ENCODE measurements at places on chromosomes 3 and 15.

GRCh38 chr3:34948517-34948916 is 690.8 kb upstream of the ARPP21 start:
- no peak for DNase-seq

DNA sequence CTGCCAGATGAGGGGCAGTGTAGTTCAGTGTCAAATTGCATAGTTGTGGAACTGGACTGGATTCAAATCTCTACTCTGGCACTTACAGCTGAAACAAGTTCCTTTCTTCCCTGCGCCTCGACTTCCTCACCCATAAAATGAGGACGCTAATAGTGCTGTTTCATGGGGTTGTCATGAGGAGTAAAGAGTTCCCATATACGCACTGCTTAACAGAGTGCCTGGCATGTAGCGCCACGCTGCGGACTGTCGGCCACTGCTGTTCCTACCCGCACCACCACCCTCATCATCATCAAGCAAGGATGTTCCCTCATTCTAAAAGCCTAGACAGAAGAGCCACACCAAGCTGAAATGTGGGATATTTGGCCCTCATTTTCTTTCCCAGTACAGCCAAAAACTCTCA is 91.9 kb downstream of the CHDH start:
- no peak for DNase-seq

DNA sequence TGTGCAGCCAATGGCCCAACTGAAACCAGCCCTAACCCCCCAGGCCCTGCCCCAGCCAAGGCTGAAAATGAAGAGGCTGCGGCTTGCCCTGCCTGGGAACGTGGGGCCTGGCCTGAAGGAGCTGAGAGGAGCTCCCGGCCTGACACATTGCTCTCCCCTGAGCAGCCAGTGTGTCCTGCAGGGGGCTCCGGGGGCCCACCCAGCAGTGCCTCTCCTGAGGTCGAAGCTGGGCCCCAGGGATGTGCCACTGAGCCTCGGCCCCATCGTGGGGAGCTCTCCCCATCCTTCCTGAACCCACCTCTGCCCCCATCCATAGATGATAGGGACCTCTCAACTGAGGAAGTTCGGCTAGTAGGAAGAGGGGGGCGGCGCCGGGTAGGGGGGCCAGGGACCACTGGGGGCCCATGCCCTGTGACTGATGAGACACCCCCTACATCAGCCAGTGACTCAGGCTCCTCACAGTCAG is 11.2 kb downstream of the MAP1A start:
- DNase-seq = no peak

DNA sequence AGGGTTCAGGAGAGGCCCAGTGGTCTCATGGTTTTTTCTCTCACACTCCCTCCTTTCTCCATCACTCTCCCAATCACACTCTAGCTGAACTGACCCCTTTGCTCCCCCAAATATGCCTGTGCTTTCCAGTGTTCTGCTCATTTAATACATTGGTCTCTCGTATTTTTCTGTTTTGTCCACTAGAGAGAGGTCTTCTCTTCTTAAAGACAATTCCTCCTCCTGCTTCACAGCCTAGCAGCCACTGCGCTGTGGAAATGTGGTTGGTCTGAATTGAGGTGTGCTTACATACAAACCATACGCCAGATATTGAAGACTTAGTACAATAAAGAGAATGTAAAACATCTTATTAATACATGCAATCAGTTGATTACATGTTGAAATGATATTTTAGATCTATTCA is 60.6 kb upstream of the XCR1 start:
- no peak for DNase-seq

GRCh38 chr3:66224220-66224619 is 3.4 kb downstream of the SLC25A26 start:
- no peak for DNase-seq

DNA sequence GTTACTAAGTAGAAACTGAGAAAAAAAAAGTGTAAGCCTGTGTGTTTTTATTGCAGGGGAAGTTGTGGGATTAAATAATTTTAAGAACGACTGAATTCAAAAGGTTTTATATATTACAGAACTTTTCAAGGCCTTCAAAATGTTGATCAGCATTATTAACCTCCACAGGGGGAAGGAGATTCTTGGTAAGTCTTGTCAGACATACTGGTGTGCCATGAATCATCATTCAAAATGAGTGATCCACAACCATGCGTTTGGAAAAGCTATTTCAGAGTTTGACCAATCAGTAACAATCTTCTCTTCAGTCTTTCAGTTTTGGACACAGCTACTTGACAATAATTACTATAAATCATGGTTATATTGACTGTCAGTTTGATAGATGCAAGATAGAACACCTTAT is 70.2 kb downstream of the ADAMTS9 start:
- DNase-seq = no peak

DNA sequence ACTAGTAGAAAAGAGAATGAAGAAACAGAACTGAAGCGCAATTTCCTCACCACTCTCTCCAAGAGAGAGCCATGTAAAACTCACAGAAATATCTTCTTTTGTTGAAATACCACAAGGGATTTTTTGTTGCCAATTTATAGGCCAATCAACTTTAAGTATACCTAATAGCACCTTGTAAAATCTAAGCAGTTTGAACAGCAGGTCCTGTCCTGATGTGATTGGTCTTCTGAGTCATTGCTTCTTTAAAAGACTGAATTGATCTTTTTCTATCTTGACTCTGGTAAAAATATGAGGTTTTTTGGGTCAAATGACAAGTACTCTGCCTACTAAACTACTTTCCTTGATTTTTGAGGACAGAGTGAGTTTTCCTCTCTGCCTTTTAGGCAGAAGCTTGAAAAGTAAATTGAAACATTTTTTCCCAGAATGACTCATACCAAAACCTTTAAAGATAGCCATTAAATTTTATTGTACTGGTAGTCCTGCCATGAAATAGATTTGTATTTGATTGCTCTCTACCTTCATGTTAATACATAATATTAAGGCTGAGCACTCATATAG is 343.9 kb upstream of the CBLB start:
- no peak for DNase-seq

DNA sequence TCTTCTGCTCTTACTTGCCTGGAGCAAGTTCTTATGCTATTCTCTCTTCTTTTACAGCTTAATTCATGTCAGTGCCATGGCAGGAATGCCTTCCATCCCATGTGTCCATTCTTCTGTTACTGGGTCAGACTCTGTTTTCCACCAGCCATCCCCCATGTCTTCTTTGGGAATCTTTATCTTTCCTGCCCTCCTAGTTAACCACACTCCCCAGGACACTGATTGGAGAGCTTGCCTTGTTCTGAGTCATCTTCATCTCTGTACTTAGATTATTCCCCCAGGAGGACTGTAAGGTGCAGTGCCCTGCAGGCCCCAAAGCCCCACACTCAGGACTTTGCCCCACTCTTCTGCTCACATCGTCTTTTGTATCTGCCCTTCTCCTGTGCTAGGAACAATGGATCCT is 3.6 kb downstream of the ABHD17C start:
- no peak for DNase-seq

DNA sequence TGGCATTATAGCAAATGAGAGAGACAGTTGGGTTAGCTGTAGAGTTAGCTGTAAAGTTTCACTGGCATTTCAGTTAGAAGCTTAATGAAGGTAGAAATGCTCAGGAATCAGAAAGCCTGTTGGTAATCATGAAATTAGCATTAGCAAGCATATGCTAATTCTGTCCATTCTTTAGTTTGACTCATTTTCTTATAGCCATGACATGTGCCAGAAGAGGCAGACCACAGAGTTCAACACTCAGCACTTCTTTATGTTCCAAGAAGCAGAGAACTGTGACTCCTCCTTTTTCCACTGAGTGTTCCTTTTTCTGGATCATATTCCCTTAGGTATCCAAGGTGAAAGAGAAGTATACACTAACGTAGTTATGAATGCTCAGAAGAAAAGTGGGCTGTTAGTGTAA is 276.2 kb upstream of the SGO1 start:
- DNase-seq = no peak

DNA sequence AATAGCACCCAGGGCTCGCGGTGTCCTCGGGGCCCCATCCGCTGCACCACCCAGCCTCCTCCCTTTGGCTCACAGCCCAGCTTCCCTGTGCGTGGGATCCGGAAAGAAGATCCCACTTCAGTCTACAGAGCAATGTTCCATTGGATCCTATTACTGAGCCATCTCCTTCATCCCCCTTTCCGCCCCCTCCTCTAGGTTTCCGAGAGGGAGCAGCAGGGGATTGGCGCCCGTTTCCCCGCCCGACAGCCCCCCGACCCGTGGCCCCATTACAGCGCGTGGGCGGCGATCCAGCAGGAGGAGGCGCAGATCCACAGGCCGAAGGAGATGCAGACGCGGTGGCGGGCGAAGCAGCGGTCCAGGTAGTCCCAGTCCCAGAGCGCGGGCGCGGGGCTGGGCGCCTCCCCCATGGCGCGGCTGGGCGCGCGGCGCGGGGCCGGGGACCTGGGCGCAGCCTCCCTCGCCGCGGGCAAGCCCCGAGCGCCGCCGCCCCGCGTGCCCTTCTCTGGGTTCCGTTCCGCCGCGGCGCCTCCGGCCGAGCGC is 340 bp downstream of the TMEM44 start:
- no peak for DNase-seq

DNA sequence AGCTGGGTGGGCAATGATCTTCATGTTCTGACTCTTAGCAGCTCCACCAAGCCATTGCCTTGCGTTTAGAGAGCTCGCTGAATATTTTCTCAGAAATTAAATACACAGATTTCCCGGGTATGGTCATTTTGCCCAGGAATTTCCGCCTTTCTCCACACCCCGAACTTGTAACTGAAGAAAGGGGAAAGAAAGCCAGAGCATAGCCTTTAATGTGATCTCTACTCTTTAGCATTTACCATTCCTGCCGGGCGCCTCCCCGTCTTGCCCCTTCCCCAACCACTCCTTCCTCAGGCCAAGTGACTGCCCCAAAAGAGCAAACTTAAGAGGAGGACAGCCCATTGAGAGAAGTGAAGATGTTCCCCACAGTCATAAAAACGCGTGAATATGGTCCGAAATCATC is 53.1 kb downstream of the LMCD1 start:
- DNase-seq = no peak

DNA sequence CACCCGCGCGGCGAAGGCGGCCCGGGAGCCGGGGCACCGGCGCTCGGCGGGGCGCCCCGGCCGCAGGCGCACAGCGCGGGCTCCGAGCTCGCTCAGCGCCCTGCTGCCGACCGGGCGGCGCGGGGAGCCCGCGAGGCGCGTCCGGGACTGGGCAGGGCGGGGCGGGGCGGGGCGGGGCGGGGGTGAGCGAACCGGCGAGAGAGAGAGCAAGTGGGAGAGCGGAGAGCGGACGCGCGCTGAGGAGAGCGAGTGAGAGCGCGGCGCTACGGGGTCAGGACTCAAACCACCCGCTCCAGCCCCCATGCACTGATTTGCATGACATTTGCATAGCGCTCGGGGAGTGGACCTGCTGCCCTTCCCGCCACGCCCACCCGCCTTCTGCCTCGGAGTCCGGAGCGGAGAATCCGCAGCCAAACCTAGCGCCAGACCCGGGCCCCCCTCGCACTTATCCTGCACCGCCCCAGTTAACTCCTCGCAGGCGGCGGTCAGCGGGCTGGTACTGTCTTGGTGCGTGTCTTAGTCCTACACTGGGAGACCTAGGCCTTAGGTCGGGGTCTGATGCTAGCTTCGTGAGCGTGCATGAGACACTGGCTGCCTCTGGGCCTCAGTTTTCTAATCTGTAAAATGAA is at the start of gene MYLK:
Gene MYLK, minus strand, starts transcription at position 130 of the 629 bp plus-strand sequence. CDS start 90,491 bp downstream, outside the sequence.
- DNase-seq = peak; percentile 54

- no peak for DNase-seq
Measured at GRCh38 chr3:79632842-79633241, 135.0 kb downstream of the ROBO1 start.

GRCh38 chr3:14477311-14477935 is 62.7 kb downstream of the GRIP2 start:
- DNase-seq = no peak

DNA sequence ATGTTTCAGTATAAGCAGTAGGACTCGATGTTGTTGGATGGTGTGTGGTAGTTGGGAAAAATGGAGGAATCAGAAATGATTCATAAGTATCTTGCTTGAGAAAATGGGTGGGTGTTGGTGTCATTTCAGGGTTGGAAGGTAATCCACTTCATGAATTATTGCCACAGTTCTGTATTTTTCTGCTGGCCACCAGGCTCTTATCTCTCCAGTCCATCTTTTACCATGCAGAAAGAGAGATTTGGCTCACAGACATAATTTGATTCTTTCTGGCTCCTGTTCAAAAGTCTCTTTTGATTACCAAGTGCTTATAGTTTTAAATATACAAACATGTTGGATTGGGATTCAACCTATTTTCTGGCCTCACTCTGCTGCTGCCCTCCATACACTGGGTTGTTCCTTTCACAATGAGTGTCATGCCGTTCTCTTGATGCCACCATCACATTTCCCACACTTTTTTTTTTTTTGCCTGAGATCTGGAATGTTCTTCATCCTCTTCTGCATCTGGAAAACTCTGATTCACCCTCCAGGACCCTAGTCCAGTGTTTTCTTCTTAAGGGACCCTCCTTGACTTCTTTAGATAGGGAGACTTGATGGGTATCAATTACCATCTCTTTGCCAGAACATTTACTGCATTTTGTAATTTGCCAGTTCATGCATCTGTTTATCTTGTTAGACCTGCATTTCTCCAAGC is 69.4 kb upstream of the GAP43 start:
- no peak for DNase-seq

GRCh38 chr3:11532931-11533391 is 110.8 kb downstream of the VGLL4 start:
- DNase-seq = no peak

DNA sequence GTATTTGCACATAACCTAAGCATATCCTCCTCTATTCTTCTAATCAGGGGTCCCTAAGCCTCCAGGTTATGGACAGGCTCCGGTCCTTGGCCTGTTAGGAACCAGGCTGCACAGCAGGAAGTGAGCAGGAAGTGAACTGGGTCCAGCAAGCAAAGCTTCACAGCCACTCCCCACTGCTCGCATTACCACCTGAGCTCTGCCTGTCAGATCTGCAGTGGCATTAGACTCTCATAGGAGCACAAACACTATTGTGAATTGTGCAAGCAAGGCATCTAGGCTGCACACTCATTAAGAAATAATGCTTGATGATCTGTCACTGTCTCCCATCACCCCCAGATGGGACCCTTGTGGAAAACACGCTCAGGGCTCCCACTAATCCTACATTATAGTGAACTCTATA is 9.8 kb downstream of the MSL2 start:
- no peak for DNase-seq

- DNase-seq = no peak
Measured at GRCh38 chr3:50287262-50287661, 5.0 kb downstream of the IFRD2 start.

DNA sequence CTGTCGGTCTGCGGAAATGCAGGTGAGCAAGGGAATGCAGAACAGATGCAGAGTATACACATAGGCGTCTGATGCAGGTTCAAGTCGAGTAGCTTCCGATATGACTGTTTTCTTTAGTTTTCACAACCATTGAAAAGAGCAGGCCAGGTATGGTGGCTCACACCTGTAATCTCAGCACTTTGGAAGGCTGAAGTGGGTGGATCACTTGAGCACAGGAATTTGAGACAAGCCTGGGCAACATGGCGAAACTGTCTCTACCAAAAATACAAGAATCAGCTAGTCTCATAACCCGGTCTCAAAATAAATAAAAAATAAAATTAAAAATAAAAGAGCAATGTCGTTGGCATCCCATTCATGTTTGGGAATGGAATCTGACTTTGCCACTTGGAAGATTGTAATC is 101.5 kb downstream of the PTPRG start:
- DNase-seq = no peak

- DNase-seq = no peak
Measured at GRCh38 chr3:194951931-194952582, 266.4 kb downstream of the FAM43A start.

GRCh38 chr15:42136513-42136912 is 19.9 kb downstream of the PLA2G4F start:
- DNase-seq = no peak

All from SW 1271 (cell line).